Osteoblast (primary cell): ENCODE measurements at places on chromosomes 16 and 17. TPM values are rescaled to one million over a fixed set of nuclear protein-coding genes. Genes with fewer than 3 reads are reported as not detected.

CRISPLD2 gene
- 40.2 and 122 TPM in 2 replicates for total RNA-seq

DNA sequence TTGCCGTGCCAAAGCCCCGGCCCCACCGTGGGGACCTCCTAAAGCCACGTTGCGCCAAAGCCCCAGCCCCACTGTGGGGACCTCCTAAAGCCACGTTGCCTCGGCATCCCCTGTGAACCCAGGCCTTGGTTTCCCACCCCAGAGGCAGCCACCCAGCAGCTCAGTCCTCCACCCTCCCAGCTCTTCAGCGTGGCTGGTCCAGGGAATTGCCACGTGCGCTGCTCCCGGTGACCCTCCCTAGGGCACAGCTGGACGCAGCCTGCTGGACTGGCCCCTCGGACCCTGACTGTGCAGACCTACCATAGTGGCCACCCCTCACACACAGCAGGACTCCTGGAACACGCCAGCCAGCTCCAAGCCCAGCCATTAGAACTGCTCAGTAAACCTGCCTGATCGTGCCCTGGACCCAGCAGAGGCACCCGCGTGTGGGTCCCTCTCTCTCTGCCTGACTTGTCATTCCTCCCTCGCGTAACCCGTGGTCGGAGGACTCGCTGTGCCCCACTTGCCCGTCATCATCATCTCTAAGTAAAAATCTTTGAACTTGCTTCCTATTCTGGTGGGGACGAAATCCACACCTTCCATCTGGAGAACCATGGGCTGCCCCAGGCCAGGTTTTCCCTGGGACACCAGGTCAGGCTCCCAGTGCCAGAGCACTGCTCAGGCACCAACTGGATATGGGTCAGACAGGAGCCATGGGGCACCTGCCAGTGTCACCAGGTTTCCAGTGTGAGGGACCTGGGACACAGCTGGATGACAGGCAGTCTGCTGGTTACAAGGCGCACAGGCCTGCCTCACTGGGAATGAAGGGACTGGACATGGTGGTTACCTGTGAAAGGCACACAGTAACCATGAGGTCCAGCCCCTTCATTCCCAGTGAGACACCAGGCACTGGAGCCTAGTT lies 5.6 kb downstream of the CIAO3 start:
- DNase-seq = no peak

INTS2 gene
- 9.8 and 10.6 TPM in 2 replicates for total RNA-seq

ZMYND15 gene
- 0.59 and 1.4 TPM in 2 replicates for total RNA-seq

DNA sequence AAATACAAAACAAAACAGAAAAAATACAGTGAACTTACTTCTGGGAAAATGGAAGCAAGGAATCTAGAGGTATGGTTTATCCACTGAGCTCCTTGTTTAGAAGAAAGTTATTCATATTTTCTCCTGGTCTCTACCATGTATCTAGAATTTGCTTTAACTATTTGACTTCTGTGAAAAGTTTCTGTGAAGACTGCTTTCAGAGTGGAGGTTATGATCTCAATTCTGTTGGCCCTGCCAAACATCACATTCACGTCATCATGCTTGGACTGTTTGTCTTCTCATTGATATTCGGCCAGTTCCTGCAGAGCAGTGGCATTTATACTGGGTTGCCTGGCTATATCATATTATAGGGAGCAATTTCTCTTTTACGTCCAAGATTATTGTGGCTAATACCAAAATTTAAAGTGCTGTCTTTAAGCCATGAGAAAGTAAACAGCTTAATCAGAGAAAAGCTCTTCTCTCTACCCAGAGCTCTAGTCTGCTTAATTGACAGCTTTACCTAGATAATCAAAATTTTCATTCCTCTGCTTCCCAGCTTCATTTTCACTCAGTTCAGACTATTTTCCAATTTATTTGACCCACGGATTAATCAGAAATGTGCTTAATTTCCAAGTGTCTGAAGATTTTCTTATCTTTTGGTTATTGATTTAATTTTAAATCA lies at the start of gene ABCA8:
TSS of gene ABCA8 (minus strand) at position 212 of the 661 bp plus-strand sequence. CDS start 13,358 bp downstream, outside the sequence.
- no peak for DNase-seq

GRCh38 chr16:9976601-9977000 lies 205.6 kb downstream of the GRIN2A start:
- DNase-seq = no peak

GRCh38 chr17:13200671-13201070 lies 182.8 kb upstream of the ELAC2 start:
- DNase-seq = no peak

GRCh38 chr17:15255713-15256454 lies 9.2 kb downstream of the PMP22 start:
- DNase-seq = peak; percentile 91

GRCh38 chr16:55285586-55285985 lies 38.4 kb upstream of the IRX6 start:
- DNase-seq = no peak

GRCh38 chr17:35345926-35346771 lies 27.3 kb downstream of the SLFN11 start:
- peak; percentile 87 for DNase-seq

GRCh38 chr17:37791447-37792399 lies 46.9 kb upstream of the HNF1B start:
- DNase-seq = peak; percentile 88

DNA sequence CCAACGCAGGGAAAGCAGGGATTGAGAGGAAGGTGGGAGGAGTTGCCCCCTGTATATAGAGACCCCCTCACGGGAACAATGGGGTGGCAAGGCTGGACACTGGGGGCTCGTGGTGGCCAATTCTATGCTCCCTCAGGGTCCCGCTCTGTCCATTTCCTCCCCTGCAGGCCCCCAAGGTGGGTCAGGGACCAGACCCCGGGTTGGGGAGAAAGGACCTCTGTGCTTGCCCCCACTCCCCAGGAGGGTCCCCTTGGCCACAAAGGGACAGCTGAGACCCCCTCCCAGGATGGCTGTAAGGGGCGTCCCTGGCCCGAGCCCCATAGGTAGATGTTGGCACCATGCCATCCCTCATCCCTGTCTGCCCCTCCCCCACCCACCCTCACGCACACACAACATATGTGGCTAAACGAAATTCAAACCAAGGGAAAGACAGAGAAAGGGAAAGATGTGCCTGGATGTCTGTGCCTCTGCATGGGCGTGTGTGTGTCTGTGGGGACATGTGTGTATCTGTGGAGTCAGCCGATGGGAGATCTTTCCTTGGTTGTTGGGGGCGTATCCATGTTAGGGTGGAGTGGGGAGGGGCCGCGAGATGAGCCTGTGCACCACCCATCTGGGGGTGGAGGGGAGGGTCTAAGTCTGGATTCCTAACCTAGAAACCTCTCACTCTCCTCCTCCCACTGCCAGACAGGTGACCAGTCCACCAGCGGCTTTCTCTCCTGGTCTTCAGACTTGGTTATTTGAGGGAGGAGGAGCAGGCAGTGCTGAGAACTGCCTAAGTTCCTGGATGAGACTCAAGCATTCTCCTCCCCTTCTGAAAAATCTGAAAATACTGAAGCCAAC lies 642 bp upstream of the NEUROD2 start:
- DNase-seq = peak; percentile 73

DNA sequence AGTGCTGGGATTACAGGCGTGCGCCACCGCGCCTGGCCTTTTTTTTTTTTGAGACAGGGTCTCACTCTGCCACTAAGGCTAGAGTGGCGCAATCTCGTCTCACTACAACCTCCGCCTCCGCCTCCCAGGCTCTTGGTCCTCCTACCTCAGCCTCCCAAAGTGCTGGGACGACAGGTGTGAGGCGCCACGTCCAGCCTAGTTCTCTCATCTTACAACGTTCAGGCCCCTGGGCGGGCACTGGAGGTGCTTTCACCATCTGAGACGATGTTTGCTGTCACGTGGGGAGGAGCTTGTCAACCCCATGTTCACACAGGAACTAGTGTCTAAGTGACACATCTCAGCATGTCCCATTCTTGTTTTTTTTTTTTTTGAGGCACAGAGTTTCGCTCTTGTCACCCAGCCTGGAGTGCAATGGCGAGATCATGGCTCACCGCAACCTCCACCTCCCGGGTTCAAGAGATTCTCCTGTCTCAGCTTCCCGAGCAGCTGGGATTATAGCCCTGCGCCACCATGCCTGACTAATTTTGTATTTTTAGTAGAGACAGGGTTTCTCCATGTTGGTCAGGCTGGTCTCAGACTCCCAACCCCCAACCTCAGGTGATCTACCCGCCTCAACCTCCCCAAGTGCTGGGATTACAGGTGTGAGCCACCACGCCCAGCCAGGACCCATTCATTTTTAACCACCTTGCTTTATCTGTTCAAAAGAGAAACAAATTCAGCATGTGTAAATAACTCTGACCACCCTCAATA lies 5.2 kb upstream of the FANCA start:
- no peak for DNase-seq

TBC1D3I gene
- 0.36 and 0.59 TPM in 2 replicates for total RNA-seq

- peak; percentile 43 for DNase-seq
Measured at GRCh38 chr17:47831934-47832327, 461 bp downstream of the LRRC46 start.

- no peak for DNase-seq
Measured at GRCh38 chr16:12618515-12618914, 185.2 kb downstream of the CPPED1 start.

DNA sequence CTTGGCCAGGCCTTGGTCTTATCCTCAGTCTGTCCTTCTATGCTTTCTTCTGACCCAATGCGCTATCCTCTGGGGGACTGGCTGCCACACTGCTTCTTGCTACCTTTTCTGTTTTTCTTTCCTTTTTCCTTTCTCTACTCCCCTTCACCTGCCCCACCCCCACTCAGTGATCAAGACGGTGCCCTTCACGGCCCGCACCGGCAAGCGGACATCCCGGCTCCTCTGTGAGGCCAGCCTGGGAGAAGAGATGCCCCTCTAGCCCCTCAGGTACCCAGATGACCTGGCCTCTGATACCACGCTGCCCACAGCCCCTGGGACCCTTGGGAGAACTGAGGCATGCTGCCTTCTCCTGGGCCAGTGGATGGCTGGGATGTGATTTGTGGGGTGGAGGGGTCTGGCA lies 15.6 kb downstream of the SPATA32 start:
- no peak for DNase-seq

GRCh38 chr17:19376811-19377210 lies 1.5 kb upstream of the MAPK7 start:
- no peak for DNase-seq

CWC25 gene
- 10.3 and 10.9 TPM in 2 replicates for total RNA-seq

- DNase-seq = no peak
Measured at GRCh38 chr17:63854709-63855108, 12.2 kb upstream of the SMARCD2 start.

- peak; percentile 21 for DNase-seq
Measured at GRCh38 chr16:57970970-57971369, at the start of gene CNGB1. Gene CNGB1 (minus strand): TSS chr16:57971128. CDS start chr16:57967286, 3,842 bp downstream.

DNA sequence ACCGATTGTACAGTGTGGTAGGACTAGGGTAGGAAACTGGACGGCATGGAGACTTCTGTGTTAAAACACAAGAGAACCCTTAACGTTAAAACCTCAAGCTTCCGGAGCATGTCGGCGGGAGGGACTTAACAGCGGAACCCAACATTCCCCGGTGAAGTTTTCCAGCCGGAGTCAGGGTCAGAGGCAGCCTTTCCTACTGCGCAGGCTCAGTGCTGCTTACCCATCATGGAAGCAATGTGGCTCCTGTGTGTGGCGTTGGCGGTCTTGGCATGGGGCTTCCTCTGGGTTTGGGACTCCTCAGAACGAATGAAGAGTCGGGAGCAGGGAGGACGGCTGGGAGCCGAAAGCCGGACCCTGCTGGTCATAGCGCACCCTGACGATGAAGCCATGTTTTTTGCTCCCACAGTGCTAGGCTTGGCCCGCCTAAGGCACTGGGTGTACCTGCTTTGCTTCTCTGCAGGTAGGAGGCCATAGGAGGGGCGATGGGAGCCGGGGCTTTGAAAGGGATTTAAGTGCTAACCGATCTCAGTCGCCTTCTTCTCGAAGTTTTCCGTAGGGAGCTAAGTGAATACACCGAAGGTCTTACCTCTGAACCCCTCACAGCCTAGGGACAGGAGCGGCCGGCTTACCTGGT lies at the start of gene PIGL:
TSS of gene PIGL (plus strand) at position 209 of the 634 bp plus-strand sequence. CDS start at position 226, 17 bp downstream.
- peak; percentile 94 for DNase-seq

CCDC200 gene
- not detected in 2 replicates for total RNA-seq

HLF gene
- total RNA-seq = under 0.01 TPM in 2 replicates

GRCh38 chr16:3087243-3088235 lies 11.6 kb downstream of the ZSCAN10 start:
- DNase-seq = no peak

ANKS4B gene
- total RNA-seq = not detected in 2 replicates

ERBB2 gene
- total RNA-seq = 40.4 and 44.2 TPM in 2 replicates

DNA sequence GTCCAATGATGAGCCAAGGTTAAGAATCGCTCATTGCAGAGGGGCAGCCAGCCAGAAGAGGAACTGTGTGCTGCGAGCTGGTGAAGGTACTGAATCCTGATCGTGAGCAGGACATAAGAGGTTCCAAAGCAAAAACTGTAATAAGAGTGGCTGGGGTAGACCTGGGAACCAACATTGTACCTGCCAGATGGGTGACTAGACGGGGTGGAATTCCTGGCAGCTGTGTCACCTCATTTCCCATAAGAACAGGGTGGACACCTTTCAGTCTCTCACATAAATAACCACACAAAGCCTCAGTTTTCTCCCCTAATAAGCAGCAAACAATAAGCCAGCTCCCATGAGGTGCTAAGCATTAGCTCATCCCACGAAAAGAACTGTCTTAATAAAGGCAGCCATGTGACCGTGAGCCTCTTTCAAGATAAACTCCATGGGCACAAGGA lies 290.3 kb downstream of the SOX9 start:
- DNase-seq = no peak

- no peak for DNase-seq
Measured at GRCh38 chr17:16007439-16007838, 7.8 kb downstream of the TTC19 start.

DNA sequence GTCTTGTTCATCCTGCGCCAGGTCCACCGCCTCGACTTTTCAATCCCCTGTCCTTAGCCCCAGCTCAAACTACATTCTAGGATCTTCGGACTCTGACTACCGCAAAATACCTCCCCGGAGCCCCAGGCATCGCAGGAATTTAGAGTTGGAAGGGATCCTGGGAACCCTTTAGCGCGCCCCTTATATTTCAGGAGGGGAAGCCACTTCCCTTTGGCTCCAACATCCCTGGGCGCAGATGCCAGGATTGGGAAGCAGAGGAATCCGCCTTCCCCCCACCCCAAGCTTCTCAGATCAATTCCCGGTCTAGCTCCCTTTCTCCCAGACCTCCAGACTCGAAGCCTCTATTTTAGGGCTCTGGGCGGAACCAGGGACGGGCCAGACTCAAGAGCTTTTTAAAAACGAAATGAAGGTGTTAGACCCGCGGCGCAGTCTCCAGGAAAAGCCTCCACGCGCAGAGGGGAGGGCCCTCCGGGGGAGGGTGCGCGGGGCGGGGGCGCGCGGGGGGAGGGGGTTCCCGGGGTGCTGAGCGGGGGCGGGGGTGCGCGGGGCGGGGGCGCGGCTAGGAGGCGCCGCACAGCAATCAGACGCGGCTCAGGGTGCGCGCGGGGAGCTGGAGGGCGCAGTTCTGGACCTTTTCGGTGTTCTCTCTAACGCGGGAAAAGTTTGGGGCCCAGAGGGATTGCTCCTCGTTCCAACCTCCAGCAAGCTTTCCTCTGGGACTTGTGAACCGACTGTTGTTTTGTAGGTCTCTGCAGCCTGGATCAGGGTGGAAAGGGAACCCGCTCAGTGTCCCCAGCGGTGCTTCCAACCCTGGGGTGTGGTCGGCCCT lies 1.6 kb downstream of the AHSP start:
- peak; percentile 88 for DNase-seq
